ENCODE measurements at places on chromosomes 2 and 18.

DNA sequence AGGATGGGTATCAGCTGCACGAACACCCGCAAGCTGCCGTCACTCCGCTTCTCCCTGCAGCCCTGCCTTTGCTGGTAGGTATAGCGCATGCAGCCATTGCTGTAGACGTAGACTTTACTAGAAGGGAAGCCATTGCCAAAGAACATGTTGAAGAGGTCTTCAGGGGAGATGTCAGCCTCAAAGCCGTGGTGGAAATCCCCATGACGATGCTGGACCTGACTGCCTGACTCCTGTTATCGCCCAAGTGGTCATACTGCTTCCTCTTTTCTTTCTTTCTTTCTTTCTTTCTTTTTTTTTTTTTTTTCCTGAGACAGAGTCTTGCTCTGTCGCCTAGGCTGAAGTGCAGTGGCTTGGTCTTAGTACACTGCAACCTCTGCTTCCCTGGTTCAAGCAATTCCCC is 68.7 kb upstream of the SPRED2 start:
- no peak for DNase-seq

- no peak for DNase-seq
These were observed 245.7 kb downstream of the TNS1 start for GRCh38 chr2:217757108-217757463.

DNA sequence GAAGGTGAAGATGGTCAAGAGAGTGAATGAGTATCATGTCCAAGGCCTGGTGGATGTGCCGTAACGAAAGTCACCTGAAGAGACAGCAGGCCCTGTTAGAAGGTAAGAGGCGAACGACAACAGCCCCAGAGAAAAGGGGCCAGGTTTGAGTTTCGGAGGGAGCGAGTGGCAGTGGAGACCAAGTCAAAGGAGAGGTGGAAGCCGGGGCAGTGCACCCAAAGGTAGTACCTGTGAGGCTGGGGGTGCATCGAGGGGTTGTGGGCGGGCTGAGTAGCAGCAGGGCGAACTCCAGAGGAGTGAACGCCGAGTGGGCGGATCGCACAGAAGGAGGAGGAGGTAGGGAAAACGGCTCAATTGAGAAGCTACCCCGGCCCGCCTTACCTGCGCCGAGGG is 358 bp downstream of the USP37 start:
- no peak for DNase-seq

GRCh38 chr2:121096611-121097010 is 188.4 kb downstream of the TFCP2L1 start:
- DNase-seq, result no peak

GRCh38 chr2:223529696-223530095 is 72.5 kb downstream of the SCG2 start:
- DNase-seq, result no peak

DNA sequence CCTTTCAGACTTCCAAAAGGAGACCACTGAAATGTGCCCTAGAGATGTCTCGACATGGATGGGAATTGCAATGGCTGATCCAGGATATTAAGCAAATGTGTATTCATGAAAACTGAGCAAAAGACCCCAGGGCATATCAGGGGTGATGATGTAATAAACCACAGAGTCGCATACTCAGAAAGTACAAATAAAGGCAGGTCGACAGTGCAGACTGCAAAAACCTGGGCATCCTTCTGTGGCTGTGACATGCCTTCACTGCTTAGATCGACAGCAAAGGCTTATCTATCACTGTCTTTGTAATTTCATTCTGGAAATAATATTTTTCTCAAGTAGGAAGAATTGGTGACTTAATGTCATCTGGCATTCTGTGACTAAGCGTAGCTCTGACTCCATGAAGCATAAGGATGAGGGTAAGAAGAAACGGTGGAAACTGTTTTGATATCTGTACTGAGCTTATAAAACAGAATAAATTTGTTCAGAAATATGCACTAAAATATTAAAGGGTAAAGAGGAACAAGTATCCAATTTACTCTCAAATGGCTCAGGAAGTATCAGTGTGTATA is 115.6 kb upstream of the NRP2 start:
- DNase-seq, result no peak

- DNase-seq, result no peak
These were observed 41.9 kb downstream of the TMEM131 start for GRCh38 chr2:97953853-97954252.

DNA sequence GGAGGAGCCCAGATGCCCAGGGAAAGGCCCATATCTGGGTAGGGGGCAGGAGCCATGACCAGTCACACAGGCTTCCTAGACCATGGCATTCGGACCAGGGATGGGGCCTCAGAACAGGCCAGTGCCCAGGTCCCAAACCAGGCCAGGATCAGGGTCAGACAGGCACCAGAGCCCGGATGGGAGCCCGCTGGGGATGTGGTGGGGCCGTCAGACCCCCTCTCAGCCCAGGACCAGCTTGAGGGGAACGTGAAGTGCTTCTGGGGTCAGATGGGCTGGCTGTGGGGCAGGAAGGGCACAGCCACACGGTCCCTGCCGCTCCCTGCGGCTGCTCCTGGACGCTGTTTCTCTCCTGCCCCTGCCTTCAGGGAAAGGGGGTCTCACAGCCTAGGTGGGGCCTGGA is 39.1 kb downstream of the SNED1 start:
- DNase-seq, result no peak

- no peak for DNase-seq
These were observed 135.3 kb upstream of the GLI2 start for GRCh38 chr2:120600335-120600734.

GRCh38 chr2:241123816-241124536 is 21.9 kb upstream of the MTERF4 start:
- no peak for DNase-seq

- no peak for DNase-seq
These were observed 227.6 kb downstream of the SEPTIN10 start for GRCh38 chr2:109386004-109386695.

- DNase-seq, result no peak
These were observed 47.3 kb upstream of the TANK start for GRCh38 chr2:161112908-161113307.

DNA sequence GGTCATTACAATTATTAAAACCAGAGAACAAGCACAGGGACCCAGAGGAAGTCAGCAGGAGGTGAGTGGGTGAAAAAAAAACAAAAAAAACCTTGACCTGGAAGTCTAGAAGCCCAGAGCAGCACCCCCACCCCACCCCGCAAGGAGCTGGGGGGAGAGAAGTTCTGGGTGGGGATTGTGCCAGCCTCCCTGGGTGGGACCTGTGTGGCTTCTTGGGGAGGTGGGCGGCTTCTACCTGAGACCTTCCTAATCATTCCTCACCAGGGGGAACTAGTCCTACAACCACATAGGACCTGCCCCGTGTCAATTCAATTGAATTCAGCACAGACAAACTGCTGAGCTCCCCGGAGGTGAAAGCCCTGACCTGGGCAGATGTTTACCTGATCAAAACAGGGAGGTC is 17.3 kb downstream of the EVA1A start:
- DNase-seq, result no peak

- no peak for DNase-seq
These were observed 108.9 kb upstream of the ZNF236 start for GRCh38 chr18:76713432-76713831.

GRCh38 chr18:23244401-23244800 is 109.1 kb downstream of the CABLES1 start:
- DNase-seq, result no peak

DNA sequence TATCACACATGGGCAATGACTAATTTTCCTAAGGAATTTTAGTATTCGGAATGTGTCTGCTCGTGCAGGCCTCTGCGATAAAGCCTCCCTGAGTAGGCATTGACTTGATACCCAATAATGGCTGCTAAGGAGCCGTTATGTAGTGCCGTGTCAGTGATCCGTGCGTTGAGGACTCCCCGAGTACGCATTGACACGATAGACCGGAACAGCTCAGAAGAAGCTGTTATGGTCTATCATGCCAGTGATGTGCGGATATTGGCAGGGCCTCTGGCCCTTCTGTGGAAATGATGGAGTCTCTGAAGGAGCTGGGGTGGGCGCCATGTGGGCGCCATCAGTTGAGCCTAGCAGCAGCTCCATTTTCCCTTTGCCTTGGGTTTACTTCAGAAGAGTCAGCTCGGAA is 29.1 kb downstream of the ZEB2 start:
- DNase-seq, result no peak

GRCh38 chr2:101551336-101551888 is 76.5 kb upstream of the RFX8 start:
- no peak for DNase-seq

DNA sequence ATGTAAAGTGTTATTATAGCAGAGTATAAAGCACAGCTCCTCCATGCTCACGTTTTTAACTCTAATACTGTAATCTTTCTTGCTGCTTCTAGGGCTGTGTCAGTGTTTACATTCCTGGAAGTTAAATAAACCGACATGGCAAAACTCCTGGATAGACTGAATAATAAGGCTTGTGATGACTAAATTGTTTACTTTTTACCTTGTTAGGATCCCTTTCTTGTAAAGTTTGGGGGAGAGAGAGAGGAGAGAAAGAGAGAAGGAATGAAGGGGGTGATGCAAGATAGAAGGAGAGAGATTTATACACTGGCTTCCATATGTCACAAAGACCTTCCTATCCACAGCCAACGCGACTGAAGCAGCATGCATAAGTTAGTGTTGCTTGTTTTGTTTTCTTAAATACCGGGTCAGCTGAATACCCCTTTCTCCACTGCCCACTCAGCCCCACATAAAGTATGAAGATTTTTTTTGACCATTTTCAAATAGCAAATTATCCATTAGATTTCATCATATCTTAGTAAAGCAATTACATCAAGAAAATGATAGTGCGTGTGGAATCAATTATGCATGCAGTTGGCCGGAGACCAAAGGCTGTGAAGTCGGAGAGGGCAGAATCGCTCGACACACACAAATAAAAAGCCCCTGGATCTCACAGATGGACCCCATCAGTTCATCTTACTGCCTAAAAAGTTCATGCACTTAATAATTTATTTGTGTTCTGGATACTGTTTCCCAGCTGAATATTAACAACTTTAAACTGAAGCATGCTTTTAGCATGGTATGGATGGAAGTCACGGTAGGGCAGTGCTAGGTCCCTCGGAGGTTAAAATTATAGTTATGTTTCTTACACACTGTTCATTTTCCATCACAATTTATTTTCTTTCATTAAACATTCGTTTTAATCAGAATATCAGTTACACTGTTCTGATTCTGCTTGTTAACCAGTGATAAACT is 20.1 kb downstream of the BCL11A start:
- no peak for DNase-seq

GRCh38 chr2:39494784-39495251 is 57.7 kb upstream of the MAP4K3 start:
- DNase-seq, result no peak

- no peak for DNase-seq
These were observed 78.7 kb upstream of the ASB18 start for GRCh38 chr2:236342951-236343350.

- DNase-seq, result no peak
These were observed 40.5 kb downstream of the CCDC85A start for GRCh38 chr2:56224316-56224715.

GRCh38 chr2:213627054-213627710 is 342.9 kb downstream of the SPAG16 start:
- DNase-seq, result no peak

- no peak for DNase-seq
These were observed 215.4 kb downstream of the MYCN start for GRCh38 chr2:16155766-16156165.

GRCh38 chr18:23300231-23300805 is 152.8 kb upstream of the RIOK3 start:
- no peak for DNase-seq

DNA sequence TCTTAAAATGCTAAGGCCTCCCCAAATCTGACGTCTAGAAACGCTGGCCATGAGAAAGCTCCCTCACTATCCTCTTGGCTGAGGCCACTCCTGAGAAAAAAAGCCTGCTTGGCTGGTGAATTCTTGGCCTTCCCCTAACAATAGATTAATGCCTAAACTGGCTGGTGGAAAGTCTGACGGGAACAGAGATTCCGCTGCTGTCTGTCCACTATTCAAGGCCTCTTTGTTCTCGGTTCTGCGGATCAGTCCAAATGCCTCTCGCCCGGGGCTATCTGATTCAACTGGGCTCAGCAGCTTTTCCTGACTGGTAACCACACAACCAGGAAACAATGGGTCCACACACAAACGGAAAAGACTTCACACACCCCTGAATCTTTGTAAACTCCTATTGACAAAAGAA is 27.2 kb downstream of the PXDN start:
- no peak for DNase-seq

DNA sequence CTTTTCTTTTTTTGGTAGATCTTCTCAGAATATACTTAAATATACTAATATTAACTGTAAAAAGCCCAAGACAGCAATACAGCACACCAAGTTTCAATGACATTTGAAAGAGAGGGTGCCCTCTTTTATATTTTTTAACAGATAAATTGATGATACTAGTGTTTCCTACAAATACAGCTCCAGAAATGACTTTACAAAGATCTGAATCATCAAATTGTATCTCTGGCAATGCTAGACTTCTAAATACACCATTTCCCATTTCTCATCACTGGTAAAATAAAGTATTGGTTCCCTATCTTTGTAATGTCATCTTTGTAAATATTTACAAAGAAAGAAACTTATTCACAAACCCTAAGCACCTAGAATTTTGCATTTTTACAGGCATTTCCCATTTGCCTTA is 281.3 kb downstream of the EXOC6B start:
- DNase-seq, result no peak

GRCh38 chr18:13892098-13892497 is 23.2 kb downstream of the MC2R start:
- DNase-seq, result no peak

DNA sequence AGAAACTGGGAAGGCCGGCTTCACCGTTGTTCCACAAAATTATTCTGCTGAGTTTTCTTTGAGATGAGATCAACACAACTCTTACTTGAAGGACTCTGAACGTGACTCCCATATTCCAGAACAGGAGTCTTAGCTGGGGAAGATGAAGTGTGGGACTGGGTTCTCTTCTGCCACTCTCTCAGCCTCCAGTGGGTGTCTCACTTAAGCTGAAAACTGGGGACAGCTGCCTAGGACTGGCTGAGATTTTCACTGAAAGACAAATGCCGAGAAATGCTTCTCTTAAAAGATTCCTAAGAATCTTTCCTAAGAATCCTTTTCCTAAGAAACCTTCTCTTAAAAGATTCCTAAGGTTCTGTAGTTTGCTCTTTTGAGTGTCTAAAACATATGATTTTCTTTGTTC is 156.6 kb upstream of the LHCGR start:
- no peak for DNase-seq

DNA sequence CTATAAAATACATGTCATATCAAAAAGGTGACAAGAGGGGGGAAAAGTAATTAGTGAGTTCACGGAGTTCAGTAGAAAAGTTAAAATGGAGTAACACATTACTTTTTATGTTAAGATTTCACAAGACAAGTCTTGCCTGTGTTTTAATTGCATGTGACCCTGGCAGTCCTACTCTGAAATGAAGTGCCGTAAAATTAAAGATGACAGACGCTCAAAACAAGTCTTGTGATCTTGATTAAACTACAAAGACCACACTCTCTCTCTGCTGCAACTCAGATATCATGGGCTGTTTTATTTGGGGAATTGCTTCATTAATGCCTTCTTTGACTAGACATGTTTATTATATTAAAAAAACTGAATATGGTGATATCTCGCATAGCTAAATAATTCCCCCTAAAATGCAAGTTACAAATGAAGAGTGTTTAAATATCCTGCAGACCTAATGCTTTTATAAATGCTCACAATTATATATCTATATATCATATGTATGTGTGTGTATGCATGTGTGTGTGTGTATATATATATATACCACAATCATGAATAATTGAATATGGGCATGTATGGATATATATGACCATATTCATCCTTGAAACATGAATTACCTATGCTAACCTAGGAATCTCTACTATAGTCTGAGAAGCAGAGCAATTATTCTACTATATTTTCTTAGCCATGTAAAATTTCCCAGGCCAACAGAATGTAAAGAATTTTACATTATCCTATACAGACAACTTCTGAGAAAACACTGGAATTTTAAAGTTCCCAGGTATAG is 647.5 kb downstream of the ARHGAP15 start:
- DNase-seq, result no peak
